Stimulated activated CD8-positive, alpha-beta memory T cell treated with anti-CD3 and anti-CD28 coated beads, Interleukin-4, amount 100 ng/mL, for 1 hour (primary cell): ENCODE measurements at places on chromosomes 11 and 22.

DNA sequence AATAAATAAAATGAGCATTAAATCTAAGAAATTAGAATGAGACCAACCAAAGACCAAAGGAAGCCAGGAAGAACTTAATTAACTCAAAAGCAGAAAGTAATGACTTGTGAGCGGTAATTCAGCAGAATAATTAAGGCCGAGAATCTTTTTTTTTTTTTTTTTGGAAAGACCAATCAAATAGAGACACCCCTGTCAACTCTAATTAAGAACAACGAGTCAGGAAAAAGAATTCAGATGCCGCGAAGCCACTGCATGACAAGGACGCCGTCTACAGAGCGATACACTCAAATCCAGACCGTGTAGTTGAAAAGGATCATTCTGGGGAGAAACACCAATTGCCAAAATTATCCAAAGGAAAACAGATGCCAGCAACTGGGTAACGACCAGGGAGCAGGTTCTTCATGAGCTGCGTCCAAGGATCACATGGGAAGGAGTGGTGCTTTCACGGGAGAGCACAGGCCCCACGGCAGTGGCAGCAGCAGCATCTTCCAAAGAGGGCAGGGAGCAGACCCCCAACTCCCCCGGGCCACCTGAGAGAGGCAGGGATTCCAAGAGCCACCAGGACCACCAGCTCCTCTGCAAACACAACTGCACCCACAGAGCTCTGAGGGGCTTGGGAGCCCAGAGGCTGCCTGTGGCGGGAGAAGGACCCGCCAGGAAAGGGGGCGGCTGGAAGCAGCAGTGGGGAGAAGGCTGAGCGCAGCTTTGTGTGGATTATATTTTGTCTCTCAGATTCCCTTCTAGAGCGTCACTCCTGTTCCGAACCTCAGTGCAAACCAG is 469.8 kb downstream of the BRD1 start:
- DNase-seq = no peak

GRCh38 chr11:74707602-74708510 is 23.4 kb downstream of the CHRDL2 start:
- no peak for DNase-seq

GRCh38 chr11:118911880-118912741 is 13.6 kb downstream of the BCL9L start:
- peak; percentile 57 for DNase-seq

GRCh38 chr11:11582011-11582701 is 39.6 kb downstream of the GALNT18 start:
- DNase-seq = no peak

- DNase-seq = no peak
Measured at GRCh38 chr11:2813968-2814367, 71.6 kb downstream of the CDKN1C start.

GRCh38 chr11:102085864-102086551 is 24.2 kb upstream of the YAP1 start:
- no peak for DNase-seq

DNA sequence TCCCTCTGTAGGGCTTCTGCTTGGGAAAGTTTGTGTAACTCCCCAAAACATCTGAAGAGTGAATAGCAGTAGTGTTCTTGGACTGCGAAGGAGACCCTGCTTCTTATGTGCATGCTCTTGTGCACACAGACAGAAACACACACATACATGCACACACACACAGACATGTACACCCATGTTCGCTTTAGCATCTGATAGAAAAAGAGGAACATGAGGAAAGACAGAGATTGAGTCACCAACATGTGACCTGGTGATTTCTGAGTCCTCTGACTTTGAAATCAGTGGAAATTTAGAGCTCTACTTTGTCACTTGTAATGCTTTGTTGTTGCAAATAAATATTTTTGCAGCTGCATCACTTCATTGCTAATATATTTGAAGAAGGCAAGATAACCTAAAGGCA is 23.8 kb downstream of the CD44 start:
- no peak for DNase-seq

GRCh38 chr11:9231848-9232177 is 33.3 kb downstream of the DENND5A start:
- no peak for DNase-seq

DNA sequence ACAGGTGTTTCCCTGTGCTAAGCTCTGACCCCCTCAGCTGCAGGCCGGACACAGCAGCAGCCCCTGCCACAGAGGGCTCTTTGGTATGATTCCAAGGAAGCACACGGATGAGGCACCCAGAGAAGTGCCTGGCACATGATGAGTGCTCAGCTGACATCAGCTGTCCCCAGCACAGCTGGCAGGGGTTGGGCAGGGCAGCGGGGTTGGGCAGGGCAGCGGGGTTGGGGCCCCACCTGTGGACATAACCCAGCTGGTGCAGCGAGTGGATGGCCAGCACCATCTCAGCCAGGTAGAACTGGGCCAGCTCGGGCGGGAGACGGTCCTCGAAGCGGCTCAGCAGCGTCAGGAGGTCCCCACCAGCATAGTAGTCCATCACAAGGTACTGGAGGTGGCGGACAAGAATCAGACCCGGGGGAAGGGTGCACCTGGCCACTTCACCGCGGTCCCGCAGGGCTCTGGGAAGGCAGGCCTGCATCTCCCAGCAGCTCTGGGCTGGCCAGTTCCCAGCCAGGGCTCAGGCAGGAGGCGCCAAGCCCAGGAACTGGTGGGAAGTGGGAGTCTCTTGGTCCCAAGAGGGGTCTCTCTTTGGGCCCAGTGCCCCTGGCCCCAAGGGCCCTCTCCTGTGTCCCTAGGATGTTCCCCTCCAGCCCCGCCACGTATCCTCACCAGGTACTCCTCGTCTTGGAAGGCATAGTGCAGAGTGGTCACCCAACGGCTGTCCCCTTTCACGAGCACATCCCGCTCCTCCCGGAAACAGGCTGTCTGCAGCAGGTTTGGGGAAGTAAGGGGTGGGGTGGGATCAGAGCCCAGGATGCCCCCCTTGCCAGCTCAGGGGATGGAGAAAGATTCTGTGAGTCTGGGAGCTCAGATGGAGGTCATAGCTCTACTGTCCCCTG is 4.3 kb downstream of the CDC42BPG start:
- no peak for DNase-seq

DNA sequence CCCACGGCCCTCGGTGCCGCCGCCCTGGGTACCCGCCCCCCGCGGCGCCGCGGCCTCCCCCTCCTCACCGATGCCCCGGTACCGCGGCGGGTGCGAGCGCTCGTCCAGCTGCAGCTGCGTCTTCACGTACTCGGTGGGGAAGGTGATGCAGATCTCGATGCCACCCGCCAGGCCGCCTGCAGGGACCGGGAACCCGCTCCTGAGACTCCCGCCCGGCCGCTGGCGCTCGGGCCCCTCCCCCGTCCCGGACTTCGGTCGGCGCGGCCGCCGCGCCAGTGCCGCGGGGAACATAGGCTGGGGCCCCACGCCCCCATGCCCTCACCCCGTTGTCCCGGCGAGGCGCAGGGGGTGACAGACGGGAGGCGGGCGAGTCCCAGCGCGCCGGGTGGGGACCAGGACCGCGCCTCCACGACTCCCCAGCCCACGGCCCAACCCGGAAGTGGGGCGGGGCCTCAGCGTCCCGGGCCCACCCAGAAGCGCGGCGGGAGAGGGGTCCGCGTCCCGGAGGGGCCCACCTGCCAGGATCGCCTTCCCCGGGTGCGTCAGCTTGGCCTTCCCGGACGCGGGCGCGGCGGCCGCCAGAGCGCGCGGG is 375 bp downstream of the SLC25A1 start:
- DNase-seq = no peak

- DNase-seq = peak; percentile 41
Measured at GRCh38 chr11:63567044-63567840, 4.1 kb upstream of the PLAAT2 start.

DNA sequence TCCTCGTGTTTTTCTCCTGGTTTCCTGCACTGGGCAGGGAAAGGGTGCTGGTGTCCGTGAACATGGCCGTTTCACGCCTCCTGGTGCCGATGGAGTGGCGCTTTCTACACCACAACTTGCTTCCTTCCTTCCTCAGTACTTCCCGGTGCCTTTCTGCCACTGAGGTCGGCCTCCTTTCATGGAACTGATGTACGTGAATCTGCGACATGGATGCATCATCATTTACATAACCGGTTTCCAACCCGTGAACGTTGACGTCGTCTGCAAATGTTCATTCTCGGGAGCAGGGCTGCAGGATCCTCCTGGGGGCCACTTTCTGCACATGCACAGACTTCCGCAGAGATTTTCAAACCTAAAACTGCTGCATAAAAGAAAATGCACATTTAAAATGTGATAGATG is 474.4 kb downstream of the BRD1 start:
- no peak for DNase-seq

DNA sequence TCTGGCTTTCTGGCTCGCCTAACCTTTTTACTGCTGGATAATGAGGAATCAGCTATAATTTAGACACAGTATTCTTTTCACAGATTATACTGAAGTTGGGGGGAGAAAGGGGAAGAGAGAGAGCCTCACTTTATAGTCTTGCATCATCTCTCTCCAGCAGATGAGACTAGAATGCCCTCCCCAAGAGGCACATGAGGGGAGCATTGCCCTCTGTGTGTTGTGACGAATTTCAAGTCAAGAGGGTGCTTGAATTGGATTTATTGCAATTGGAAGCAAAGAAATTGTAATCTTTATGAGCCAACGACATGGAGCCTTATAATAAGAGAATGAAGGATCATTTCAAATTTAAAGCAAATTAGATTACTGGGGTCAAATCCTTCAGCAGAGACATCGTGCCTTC is 17.6 kb upstream of the CADM1 start:
- DNase-seq = no peak

DNA sequence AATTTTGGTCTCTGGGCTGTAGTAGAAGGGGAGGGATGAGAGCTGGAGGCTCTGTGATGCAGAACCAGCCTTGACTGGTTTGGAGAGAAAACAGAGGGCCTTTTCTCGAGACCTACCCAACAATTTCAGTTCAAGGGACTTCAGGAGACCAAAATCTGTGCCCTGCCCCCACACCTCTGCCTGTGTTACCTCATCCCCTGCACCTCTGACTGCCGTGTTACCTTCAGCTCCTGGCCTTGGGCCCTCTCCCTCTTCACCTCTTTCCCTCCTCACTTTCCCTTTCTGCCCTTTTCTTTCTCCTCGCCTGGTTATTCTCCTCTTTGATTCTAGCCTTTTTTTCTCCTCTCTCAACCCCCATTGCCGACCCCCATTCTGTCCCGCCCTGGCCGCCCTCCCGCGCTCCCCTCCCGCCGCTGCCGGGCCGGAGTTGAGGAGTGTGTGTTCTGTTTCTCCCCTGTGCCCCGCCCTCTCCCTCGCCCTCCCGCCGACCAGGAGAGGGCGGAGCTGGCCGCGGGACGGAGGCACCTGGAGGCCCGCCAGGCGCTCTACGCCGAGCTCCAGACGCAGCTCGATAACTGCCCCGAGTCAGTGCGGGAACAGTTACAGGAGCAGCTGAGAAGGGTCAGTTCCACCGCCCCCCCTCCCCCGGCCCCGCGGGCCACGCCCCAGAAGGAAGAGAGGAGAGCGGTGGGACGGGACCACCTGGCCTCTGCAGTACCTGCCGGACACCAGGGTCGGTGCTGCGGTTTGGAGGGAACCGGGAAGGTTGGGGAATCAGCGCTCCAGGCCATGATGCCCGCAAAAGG is 27.2 kb downstream of the PHLDB1 start:
- no peak for DNase-seq

DNA sequence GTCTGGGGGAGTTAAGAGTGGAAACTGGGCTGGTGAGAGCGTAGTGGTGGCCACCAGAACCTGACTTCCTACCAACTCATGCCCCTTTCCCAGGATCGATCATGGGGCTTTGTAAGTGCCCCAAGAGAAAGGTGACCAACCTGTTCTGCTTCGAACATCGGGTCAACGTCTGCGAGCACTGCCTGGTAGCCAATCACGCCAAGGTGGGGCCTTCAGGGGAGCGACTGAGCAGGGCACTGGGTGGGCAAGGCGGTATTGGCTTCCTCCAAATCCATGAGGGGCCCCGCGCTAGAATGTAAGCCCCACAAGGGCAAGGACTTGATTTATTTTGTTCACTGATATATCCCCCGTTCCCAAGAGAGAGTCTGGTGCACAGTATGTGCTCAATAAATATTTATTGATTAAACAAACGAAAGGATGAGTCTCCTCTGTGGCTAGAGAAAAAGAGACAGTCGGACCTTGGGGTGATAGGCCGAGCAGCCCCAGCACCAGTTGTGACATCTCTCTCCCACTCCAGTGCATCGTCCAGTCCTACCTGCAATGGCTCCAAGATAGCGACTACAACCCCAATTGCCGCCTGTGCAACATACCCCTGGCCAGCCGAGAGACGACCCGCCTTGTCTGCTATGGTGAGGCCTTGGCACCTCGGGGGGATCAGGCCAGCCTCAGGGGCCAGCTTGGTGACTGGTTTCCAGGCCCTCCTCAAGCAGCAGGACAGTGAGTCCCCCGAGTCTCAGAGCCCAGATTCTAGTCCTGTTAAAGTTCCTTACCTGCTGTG is 765 bp downstream of the ZFPL1 start:
- DNase-seq = no peak

GRCh38 chr11:95714843-95715776 is 74.5 kb downstream of the FAM76B start:
- no peak for DNase-seq

GRCh38 chr11:114315749-114316368 is 19.7 kb downstream of the NNMT start:
- DNase-seq = no peak

DNA sequence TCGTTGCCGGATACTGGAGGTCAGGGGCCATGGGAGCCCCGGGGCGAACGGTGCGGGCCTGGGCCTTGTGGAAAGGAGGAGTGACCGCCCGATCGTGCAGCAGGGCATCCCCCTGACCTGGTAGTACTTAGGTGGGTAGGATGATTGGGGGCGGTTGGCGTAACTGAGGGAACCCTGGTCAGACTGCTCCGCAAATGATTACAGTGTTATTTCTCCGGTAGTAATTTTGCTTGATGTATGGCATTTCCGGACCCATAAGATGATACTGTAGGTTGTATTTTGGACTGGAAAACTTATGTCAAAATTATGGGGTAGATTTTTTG is 762 bp downstream of the MTMR3 start:
- no peak for DNase-seq

DNA sequence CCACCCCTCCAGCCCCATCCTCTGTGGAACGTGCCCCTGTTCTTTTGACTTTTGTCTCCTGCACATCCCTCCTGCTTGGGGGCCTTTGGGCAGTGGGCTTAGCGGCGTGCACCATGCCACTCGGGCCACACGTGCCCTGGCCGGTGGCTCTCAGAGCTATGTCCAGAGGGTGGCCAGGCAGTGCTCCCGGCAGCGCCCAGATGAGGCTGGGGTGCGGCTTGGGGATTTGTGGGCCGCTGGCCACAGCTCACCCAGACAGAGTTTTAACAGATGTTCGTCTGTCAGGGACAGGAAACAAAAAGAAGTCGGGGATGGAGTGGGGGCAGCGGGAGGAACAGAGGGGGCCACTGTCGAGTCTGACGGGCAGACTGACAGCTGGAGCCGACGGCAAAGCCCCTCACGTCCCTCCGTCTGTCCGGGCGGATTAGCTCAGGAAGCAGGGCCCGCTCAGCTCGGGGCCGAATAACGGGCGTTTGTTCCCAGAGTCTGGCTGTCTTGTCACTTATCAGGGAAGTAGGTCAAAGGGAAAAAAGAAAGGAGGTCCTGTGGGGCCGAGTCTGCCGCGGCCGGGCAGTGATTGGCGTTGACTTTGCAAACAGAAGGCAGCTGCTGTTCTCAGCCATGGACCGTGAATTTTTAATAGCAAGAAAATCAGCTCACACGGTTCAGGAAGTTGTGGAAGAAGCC is 61.6 kb downstream of the LRP5 start:
- DNase-seq = no peak
